ENCODE measurements at places on chromosomes 16 and 17. TPM values are rescaled to one million over a fixed set of nuclear protein-coding genes. Genes with fewer than 3 reads are reported as not detected.

The RUNDC3A gene
- not detected for total RNA-seq

The RHOT2 gene
- 39.6 TPM for total RNA-seq

The EMC6 gene
- total RNA-seq = 53.1 TPM

The PLCG2 gene
- total RNA-seq = 1.3 TPM

The CCL5 gene
- not detected for total RNA-seq

The ARL17B gene
- 9.8 TPM for total RNA-seq

The GAS2L2 gene
- total RNA-seq = not detected

The TTYH2 gene
- 2.1 TPM for total RNA-seq

The KRT25 gene
- not detected for total RNA-seq

The DNASE1L2 gene
- total RNA-seq = 1.6 TPM

All from NCI-H460 (cell line).